Mucosa of descending colon (tissue), 3 donors: ENCODE measurements at places on chromosomes 6 and 20.

DNA sequence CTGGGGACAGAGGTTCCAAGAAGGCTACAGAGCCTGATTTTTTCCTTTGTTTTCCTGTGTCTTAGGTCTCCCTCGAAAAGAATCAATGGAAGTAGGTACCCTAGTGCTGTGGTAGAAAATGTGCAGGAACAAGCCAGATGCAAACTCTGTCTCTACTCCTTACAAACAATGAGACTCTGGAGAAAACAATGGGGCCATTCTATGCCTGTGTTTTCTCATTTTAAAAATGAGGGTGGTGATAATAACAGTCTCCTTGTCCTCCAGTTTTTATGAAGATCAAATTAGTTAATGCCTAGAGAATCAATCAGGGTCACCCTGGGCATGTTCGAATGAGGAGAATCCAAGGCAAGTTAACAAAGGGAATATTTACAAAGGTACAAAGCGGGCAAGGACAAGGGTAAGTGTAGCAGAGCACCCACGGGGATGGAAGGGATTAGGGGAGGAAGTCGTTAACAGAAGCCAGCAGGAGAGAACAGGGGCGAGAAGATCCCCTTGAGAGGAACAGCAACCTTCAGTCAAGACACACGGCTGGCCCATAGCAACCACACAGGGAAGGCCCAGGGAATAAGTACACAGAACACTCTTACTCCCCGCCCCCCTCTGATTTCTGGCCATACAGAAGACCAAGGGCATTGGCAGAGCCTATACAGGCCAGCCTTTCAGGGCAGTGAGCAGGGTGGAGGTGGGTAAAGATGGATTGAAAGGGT, 342.8 kb downstream of the PTPRT start:
- DNase-seq = no peak

- no peak for DNase-seq
Measured at GRCh38 chr6:15580326-15580725, 82.5 kb downstream of the DTNBP1 start.

GRCh38 chr20:47498606-47499005, 3.1 kb upstream of the NCOA3 start:
- no peak for DNase-seq

- no peak for DNase-seq
Measured at GRCh38 chr6:111239461-111239860, 152.2 kb downstream of the SLC16A10 start.

DNA sequence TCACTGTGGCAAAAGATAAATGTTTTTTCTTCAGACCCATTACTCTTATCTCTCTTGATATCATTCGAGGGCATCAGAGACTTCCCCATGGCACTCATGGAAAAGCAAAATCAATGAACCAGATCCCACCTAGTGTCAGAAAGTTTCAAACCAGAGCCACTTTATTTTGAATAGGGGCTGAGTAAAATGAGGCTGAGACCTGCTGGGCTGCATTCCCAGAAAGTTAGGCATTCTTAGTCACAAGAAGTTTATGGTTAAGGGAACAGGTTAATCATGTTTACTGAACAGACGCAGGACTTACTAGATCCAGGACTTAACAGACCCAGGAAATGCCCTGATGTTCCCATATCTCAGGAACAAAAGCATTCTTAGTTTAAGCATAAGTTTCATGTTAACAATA, 369.9 kb downstream of the BTBD3 start:
- no peak for DNase-seq

DNA sequence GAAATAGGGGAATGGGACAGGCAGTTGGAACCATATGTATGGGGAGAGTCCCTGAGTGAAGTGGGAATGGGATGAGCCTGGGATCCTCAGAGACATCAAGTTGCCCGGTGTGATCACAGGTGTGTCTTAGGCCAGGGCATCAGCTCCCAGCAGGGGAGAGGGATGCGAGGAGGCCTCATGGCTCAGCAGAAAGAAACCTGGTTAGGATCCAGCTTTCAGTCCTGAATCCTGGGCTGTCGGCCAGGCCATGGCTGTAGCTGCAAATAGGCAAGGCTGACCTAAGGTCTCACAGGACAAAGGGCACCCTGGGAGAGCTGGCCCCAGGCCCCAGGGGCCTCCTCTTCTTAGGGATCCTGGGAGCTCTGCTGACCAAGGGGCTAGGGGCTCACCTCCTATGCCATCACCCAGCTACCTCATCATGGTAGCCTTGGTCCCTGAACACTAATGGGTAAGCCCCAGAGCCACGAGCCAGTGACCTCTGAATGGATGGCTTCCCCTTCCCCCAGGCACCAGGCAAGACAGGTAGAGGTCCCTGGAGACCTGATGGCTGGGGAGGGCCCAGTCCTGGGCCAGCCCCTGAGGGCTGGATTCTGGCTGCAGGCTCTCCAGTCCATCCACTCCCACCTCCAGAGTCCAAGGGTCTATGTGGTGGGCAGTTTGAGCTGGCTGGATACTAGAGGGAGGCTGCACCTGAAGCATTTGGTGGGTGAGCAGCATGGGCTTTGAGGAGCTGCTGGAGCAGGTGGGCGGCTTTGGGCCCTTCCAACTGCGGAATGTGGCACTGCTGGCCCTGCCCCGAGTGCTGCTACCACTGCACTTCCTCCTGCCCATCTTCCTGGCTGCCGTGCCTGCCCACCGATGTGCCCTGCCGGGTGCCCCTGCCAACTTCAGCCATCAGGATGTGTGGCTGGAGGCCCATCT, at the start of gene SLC22A7:
Gene SLC22A7 (plus strand): TSS at position 617 of the 921 bp plus-strand sequence. CDS start 99 bp downstream, at position 716.
- DNase-seq = no peak

GRCh38 chr6:32941214-32941768, 463 bp upstream of the HLA-DMB start:
- no peak for DNase-seq
